Activated CD4-positive, CD25-positive, alpha-beta regulatory T cell treated with anti-CD3 and anti-CD28 coated beads, Interleukin-2, amount 50 U/mL, for 72 hours (primary cell): ENCODE measurements at places on chromosomes 4 and X.
A peak's percentile ranks its signal among the peaks of the same experiment; 100 is the strongest.

DNA sequence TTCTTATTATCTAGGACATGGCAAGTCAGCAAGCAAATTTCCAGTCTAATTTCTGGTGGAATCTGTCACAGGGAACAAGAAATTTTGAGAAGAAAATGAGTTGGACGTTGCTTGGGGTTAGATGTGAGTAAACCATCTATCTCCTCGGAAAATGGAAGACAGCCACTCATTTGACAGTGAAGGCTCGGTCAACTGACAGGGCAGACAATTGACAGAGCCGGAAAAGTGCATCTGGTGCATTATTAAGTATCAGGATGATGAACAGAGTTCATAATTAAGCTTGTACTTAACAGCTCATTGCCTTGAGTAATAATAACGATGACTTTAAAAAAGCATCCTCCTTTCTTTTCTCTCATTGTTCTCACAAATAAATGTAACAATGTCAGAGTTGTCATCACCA lies 168.4 kb downstream of the MAD2L1 start:
- DNase-seq = no peak

- DNase-seq = no peak
Observed at GRCh38 chr4:184380707-184381106, 93.6 kb downstream of the IRF2 start.

DNA sequence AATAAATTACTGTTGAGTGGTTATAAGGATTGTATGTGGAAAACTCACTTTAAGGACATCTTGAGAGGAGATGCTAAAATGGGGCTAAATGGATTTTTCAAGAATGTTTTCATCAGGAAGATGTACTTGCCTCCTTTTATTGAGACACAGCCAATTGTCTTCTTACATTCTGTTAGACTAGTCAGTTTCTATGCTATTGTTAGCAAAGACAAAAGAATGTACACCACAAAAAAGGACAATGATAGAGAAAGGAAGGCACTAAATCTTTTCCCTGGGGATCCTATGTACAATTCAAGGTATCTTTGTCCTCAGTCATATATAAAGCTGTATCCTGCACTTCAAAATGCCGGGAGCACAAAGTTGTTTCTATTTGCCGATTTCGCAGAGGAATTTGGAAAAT lies 42.6 kb downstream of the TMA16 start:
- no peak for DNase-seq

GRCh38 chrX:69627744-69628143 lies 11.8 kb downstream of the EDA start:
- DNase-seq = no peak

GRCh38 chrX:23980011-23980441 lies 47.0 kb downstream of the KLHL15 start:
- DNase-seq = no peak

GRCh38 chrX:119816300-119816699 lies 24.9 kb upstream of the RPL39 start:
- no peak for DNase-seq

DNA sequence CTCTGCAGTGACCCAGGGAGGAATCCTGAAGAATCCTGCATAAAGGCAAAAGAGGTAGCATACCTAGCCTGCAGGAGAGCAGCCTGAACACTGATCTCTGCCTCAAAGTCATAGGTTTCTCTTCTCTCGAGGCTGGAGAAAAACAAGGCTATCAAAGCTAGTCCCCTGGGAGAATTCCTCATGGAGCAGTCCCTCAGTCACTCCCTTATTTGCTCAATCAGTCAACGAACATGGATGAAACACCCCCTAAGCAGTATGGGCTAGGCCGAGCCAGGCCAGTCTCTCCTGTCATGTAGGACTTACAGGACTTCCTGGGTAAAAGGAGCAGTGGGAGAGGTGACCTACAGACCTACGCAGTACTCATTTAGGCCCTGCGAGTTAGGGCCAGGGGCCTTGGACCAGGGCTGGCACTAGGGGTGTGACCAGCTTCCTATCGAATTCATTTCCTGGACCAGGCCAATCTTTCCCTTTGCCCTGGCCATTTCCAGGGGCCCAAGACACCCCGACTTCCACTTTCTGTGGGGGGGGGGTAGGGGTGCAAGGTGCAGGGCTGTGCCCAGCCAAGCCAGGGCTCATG lies 164.1 kb downstream of the EFNB1 start:
- DNase-seq = no peak

- DNase-seq = no peak
Observed at GRCh38 chrX:135984256-135984655, 979 bp upstream of the SLC9A6 start.

DNA sequence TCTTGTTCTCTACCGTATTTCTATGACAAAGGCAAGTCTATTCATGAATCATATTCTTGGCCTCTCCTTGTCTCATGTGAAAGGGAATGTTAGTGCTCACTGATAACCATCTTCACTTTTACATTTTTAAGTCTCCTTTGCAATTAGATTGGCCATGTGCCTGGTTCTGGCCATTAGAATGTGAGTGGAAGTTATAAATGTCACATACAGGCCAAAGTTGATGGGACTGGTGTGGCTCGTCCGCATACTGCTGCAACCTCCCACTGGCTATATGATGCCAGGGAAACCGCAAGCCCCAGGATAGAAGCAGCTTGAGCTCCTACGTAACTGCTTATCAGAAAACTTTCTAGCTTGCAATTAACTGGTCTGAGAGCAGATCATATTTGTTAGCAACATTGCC lies 86.1 kb downstream of the MAGEC1 start:
- DNase-seq = no peak

- DNase-seq = no peak
Observed at GRCh38 chrX:48823053-48823452, 3.3 kb upstream of the ERAS start.

DNA sequence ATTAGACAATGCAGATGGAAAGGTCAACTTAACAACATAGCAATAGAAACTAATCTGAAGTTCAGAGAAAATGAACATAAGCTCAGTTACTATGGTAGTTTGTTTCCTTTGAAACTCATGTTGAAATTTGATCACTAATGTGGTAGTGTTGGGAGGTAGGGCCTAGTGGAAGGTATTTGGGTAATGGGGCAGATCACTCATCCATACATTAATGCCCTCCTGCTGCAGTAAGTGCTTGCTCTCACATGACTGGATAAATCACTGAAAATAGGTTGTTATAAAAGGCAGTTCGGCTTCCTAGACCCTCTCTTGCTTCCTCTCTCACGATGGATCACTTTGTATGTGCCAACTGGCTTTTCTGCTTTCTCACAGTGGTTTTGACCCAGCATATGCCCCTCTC lies 567.4 kb upstream of the GALNT7 start:
- DNase-seq = no peak

- DNase-seq = no peak
Observed at GRCh38 chr4:124449881-124450280, 262.7 kb downstream of the ANKRD50 start.

DNA sequence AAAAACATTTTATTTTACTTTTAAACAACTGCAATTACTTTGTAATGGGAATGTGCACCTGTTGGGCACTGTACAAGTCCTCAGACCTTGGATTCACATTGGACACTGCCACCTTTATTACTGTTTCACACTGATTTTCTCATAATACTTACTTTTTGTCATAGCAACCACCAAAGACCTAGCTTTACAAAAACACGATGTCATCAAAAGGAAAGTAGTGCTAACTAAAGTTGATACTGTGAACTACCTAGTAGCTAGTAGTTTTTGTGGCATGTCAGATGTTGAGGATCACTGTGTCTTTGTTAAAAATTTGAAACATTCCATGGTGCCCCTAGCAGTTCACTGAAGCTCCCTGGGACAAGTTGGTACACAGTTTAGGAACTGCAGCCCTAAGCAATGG lies 62.9 kb upstream of the HOPX start:
- DNase-seq = no peak

DNA sequence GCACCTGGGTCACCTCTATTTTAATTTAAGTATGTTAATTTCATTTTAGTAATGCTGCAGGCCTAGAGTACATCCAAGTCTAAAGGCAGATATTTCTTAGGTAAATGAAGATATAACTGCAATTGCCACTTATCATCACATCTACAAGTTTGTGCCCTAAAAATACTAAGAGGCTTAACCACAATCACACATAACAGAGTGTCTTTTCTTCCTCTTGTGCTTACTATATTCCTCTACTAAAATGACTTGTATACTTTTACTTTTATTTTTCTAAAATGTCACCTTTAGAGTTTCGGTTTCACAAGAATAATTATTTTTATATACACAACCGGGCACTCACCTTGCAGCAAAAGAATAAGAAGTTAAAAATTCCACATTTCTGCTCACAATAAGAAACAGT lies 77.9 kb downstream of the EFHC2 start:
- DNase-seq = no peak

DNA sequence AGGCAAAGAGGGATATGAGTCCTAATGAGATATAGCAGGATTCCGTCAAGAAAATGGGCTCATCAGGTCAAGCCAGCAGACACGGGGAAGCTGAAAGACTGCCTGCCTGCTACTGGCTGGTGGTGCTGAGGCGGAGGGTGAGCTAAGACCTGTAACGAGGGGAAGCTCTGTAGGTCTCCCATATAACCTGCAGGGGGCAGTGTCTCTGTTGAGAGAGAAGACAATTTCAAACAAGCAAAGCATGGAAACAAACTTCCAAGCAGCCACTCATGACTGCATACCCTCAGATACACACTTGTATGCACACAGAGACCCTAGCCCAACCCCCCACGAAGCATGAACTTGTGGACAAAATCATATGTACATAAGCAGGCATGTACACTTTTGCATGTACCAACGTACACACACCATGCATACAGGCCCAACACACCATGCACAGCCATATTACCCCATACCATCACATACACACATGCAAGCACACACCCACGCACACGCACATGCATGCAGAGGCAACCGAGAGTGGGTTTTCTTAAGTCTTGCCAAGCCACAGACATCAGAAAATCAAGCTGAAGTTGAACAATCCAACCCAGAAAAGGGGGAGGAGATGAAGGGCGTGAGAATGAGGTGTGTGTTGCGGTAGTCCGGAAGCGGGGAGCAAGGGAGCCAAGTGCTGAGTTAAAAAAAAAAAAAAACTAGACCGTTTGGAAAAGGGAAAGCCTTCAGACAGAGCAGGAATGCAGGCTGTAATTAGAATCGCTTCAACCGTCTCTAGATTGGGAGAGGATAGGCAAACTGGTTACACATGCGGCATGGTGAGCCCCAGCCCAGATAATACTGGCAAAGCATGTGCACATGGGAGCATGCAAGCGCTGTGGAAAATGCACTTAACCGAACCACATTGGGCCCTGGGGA lies 71.0 kb downstream of the PJA1 start:
- peak; percentile 32 for DNase-seq

DNA sequence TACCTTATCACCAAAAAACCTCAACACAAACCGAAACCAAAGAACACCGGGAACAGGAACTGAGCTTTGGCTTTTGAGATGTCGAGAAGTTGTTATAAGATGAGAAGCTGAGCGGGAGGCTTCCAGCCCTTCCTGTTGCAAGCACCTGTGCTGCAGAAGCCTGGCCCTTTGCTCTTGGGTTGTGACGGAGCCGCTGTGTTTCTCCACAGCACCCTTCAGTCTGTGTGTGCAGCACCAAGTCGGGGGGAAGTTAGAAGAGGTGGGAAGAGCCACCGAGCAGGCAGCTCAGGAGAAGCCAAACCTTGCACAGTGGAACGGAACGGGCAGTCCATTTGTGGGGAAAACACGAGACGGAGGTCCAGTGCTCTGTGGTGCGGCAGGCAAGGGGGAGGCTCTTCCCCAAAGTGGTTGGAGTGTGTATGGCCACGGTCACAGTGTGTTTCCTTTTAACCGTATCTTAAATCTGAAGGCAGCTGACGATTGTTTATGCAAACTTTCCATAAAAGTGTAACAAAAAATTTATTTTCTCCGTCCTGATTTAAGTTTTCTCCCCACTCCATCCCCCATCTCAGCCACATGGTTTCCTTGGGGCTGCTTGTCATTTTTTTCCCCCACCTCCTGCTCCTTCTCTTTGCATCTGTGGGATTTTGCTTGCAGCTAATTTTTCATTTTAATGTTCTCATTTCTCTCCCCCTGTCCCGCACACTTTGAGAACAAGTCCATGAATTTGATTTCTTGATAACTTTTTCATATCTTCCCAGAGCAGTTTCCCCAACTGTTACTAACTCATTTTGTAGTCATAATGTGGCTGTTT lies 123.7 kb downstream of the STOX2 start:
- DNase-seq = no peak

DNA sequence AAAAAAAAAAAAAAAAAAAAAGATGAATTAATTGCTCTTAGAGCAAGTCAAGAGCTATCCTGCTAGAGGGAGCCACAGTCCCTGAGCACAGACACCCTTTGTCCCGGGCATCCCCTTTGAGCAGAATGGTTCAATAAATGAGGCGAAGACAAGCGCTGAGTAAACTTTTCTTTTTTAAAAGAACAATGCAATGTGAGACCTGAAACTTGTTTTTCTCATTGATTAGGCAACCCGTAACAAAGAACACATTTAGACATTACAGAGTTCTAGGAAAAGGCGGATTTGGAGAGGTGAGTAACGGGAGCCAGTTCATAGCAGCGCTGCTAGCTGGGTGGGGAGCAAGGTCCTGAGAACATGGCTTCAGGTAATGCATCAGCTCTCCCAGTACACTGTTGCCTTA lies 46.1 kb downstream of the GRK4 start:
- DNase-seq = no peak

- no peak for DNase-seq
Observed at GRCh38 chr4:102553982-102554381, 52.8 kb downstream of the NFKB1 start.

DNA sequence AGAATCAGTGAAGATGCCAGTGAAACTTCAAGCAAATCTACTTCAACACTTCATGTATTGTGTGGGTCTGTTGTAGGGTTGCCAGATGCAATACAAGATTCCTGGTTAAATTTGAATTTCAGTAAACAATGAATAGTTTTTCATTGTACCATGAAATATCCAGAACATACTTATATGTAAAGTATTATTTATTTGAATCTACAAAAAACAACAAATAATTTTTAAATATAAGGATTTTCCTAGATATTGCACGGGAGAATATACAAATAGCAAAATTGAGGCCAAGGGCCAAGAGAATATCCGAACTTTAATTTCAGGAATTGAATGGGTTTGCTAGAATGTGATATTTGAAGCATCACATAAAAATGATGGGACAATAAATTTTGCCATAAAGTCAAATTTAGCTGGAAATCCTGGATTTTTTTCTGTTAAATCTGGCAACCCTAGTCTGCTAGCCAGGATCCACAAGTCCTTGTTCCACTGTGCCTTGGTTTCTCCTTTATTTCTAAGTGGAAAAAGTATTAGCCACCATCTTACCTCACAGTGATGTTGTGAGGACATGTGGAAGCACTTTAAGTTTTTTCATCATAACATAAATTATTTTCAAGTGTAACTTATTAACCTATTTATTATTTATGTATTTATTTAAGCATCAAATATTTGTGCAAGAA lies 2.3 kb downstream of the CXCL8 start:
- no peak for DNase-seq
